ENCODE measurements at places on chromosomes 12 and 14.

GRCh38 chr12:68867606-68868005, 59.6 kb downstream of the MDM2 start:
- DNase-seq: no peak

DNA sequence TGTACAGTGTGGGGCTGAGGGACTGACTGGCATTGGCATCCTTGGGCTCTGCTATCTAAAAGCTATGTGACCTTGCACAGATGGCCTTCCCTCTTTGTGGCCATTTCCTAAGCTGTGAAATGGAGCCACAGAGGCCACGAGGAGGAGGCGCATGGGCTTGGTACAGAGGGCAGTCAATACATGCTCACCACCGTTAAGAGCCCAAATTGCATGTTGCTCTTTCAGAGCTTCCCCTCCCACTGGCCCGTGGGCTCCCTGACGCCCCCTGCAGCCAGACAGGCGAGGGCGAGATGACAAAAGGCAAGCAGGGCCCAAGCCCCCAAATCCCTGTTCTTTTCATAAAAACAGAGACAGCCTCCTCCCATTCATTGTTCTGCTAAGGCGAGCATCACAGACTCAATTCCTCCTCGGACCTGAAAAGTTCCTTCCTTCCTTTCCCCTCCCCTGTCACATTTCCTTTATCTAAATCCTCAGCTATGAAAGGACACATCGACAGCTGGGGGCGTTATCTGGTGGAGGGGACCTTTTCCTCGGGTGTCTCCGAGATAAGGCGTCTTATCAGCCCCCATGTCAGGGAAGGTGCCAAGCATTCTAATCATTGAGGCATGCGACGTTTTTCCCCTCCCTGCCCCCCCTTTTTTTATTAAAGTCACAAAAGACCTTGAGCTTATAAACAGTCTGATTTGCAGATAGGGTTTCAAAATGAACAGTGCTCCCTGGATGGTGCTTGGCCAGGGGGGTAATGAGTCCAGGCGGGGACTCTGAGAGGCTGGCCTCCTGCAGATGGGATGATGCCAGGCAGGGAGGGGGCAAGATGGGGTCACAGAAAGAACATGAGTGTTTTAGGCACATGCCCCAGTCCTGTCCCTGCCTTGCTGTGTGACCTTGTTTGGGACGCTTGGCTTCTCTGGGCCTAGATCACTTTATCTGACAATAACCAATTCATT, 26.4 kb downstream of the FAM222A start:
- DNase-seq: no peak

- no peak for DNase-seq
Measured at GRCh38 chr14:101406921-101407320, 154.4 kb upstream of the DIO3 start.

DNA sequence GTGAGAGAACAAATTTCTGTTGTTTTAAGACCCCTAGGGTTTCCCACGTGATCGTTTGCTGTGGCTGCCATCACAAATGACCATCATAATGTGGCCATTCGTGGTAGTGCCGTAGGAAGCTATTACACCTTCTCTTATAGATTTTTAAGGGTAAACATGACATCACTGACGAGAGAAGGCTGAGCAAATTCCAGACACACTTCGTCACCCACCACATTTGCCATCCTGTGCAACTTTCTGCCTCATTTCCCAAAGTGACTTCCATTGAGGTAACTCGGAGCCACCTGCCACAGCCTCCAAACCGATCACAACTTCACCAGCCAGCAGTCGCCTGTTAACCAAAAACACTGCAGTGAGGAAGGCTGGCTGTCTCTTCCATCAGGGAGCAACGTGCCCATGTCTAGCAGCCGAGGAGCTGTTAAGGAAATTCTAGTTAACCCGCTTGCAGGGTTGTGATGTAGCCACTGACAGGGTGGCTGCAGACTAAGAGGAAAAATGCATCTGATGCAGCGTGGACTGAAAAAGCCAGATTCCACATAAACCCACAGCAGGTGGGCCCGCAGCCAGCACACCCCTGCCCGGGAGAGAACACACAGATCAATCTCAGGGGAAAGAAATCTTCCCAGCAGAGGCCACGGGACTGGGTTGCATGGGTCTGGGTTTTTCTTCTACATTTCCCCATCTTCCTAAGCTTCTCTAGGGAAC, 44.6 kb downstream of the CCDC85C start:
- DNase-seq: no peak

- DNase-seq: no peak
Measured at GRCh38 chr12:24769682-24770081, 179.2 kb downstream of the BCAT1 start.

GRCh38 chr14:90300611-90301047, 31.1 kb downstream of the NRDE2 start:
- DNase-seq: no peak

- no peak for DNase-seq
Measured at GRCh38 chr14:90296641-90297040, 35.1 kb downstream of the NRDE2 start.
